Stomach (tissue), 19 donors: ENCODE measurements at places on chromosomes 4 and X. TPM values are rescaled to one million over a fixed set of nuclear protein-coding genes. Genes with fewer than 3 reads are reported as not detected.

NDUFC1 gene
- total RNA-seq, result 23.3 TPM

SSX3 gene
- total RNA-seq, result not detected

SMR3B gene
- total RNA-seq, result not detected

DNA sequence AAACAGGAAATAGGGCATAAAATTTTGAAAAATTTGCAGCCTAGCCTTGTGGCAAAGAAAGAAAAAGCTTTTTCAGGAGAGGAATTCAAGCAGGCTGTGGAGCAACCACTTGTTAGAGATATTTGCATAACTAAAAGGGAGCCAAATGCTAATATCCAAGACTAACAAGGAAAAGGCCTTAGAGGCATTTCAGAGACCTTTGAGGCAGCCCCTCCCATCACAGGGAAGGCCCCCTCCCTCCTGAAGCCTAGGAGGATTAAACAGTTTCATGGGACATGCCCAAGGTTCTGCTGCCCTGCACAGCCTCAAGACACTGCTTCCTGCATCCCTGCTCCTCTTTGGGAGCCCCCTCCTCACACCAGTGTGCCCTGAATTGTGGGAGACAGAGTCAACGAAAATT, 275.4 kb upstream of the SFRP2 start:
- no peak for DNase-seq
- H3K27ac ChIP-seq, result no peak overlapping the region
- no peaks in the 10 kb centered on the region for H3K36me3 ChIP-seq
- no peaks in the 10 kb centered on the region for H3K4me1 ChIP-seq
- H3K27me3 ChIP-seq, result no peaks in the 10 kb centered on the region

- no peaks in the 10 kb centered on the region for H3K36me3 ChIP-seq
- peaks cover 46% of the 10 kb centered on the region for H3K4me1 ChIP-seq
- H3K27me3 ChIP-seq, result no peaks in the 10 kb centered on the region
- DNase-seq, result no peak
- H3K27ac ChIP-seq, result peak overlapping the region; percentile 72
Observed at GRCh38 chr4:173038192-173038896, 130.3 kb upstream of the GALNT7 start.

DNA sequence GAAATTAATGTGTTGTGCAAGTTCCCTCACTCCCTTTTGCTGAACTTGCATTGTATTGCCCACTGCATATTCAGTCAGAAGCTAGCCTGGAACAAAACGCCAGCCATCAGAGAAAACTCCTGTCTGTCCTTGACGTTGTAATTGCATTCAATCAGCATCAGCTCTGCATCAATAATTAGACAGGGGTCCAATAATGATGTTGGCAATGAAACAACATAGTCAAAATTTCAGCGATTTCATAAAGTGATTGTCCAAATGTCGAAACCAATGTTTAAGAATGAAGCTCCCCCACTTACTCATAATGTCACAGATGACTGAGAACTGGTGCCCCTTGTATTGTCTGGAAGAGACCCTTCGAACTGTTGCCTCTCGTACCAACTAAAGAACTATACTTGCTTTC, 504.2 kb upstream of the TENM3 start:
- no peak for DNase-seq
- no peaks in the 10 kb centered on the region for H3K4me1 ChIP-seq
- H3K36me3 ChIP-seq, result no peaks in the 10 kb centered on the region
- H3K27ac ChIP-seq, result no peak overlapping the region
- no peak overlapping the region for H3K4me3 ChIP-seq
- no peaks in the 10 kb centered on the region for H3K27me3 ChIP-seq

DNA sequence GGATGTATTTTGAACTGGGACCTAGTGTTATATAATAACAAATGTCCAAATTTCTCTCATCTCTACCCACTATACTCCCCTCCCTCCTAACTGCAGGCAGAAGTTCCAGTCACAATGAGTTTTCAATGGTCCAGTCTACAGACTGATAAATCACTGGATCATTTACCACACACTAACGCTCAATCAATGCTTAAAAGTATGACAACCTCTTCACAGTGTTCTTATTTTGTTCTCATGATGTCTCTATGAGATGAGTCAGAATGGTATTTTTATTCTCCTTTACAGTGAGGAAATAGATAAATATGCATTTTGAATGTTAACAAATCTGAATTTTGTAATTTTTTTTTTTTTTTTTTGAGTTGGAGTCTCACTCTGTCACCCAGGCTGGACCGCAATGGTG, 83.7 kb upstream of the ETNPPL start:
- no peak overlapping the region for H3K4me3 ChIP-seq
- H3K27ac ChIP-seq, result no peak overlapping the region
- no peaks in the 10 kb centered on the region for H3K36me3 ChIP-seq
- H3K4me1 ChIP-seq, result no peaks in the 10 kb centered on the region

DNA sequence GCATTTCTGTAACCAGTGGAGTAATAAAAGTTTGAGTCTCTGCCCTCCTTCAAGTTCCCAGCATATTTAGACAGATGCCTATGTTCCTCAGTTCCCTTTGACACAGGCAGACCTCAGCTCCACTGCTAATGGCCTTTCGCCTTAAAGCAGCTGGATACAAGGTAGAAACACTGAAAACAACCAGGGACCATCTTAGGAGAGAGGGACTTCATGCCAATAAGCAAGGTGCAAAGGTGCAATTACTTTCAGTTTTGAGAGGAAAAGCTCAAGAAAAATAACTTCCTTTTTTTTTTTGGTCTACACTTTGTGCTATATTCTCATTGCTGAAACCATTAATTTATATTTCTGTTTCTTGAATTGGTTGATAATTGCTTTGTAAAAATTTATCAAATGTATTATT, 781.9 kb upstream of the GALNTL6 start:
- no peak overlapping the region for H3K27ac ChIP-seq
- no peak for DNase-seq
- no peaks in the 10 kb centered on the region for H3K36me3 ChIP-seq
- H3K4me1 ChIP-seq, result no peaks in the 10 kb centered on the region
- H3K4me3 ChIP-seq, result no peak overlapping the region
- no peaks in the 10 kb centered on the region for H3K27me3 ChIP-seq

IL3RA gene
- not detected for total RNA-seq
